ENCODE measurements at places on chromosomes 6 and 20.

GRCh38 chr20:2872459-2873009 lies 747 bp upstream of the PTPRA start:
- DNase-seq, result peak; percentile 57

GRCh38 chr6:56372406-56372995 lies 125.1 kb upstream of the COL21A1 start:
- DNase-seq, result no peak

- peak; percentile 52 for DNase-seq
Observed at GRCh38 chr20:48657426-48658197, 170.2 kb downstream of the PREX1 start.

- no peak for DNase-seq
Observed at GRCh38 chr6:10531503-10531902, 10.4 kb downstream of the GCNT2 start.

- no peak for DNase-seq
Observed at GRCh38 chr6:153958860-153959259, 80.2 kb upstream of the OPRM1 start.

GRCh38 chr20:62357681-62358080 lies 9.4 kb downstream of the LAMA5 start:
- DNase-seq, result no peak

- no peak for DNase-seq
Observed at GRCh38 chr20:52921340-52921739, 50.8 kb upstream of the TSHZ2 start.

DNA sequence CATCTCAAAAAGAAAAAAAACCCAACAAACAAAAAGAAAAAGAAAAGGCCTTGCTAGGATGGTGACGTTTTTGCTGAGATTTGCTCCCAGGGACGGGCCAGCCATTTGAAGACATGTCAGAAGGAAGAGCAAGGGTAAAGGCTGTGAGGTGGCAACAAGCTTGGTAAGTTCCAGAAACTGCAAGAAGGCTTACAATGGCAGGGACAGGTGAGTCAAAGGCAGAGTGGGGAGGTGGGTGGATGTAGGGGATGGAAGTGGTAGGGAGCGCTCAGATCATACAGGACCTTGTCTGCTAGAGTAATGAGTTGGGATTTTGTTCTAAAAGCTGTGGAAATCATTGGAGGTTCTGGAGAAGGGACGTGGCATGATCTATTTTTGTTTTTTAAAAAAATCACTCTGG lies 4.3 kb downstream of the KIF3B start:
- no peak for DNase-seq

GRCh38 chr6:144174006-144174405 lies 23.7 kb downstream of the STX11 start:
- no peak for DNase-seq

- DNase-seq, result no peak
Observed at GRCh38 chr6:35253249-35253648, 6.3 kb upstream of the ZNF76 start.

DNA sequence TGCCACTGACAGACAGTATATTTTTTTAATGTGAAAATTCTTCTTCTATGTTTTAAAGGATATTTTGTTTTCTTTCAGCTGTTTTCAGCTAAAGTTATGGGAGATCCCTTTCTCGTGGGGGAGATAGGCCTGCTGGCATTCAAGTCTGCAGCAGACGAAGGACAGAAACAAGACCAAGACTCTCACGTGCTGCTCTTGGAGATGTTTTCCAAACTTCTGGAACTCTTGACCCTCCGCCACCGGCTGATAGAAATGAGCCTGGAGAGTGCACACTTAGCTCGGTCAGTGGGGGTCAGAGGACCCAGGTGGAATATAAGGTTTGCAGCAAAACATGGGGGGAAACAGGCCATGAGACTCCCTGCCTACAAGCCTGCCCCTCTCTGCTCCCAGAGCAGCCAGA lies 120.5 kb downstream of the CD164 start:
- no peak for DNase-seq

DNA sequence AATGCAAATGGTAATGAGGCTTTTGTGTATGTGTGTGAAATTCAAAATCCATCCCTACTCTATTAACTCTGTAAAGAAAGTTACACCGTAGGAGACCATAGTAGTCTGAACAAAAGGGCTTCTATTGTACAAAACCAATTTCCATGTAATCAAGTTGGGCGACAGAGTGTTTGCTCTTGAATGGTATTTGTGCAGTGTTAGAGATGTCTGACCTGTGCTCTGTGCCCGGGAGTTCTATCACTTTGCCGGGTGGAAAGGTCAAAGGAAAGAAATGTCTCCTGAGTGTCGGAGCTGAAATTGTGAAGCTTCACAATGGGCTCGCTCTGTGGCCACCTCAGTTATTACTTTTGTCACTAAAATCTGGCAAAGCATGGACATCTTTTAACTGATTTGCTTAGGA lies 312.0 kb downstream of the SAMD5 start:
- no peak for DNase-seq

Measured in mesothelial cell of epicardium (in vitro differentiated cells).